ENCODE measurements at places on chromosomes 3 and 15.

GRCh38 chr3:71891483-71891882 is 106.5 kb upstream of the PROK2 start:
- DNase-seq, result no peak

- DNase-seq, result peak; percentile 58
Observed at GRCh38 chr15:73387507-73388255, 18.9 kb upstream of the HCN4 start.

- no peak for DNase-seq
Observed at GRCh38 chr3:117743993-117744392, 1034.4 kb downstream of the TUSC7 start.

- no peak for DNase-seq
Observed at GRCh38 chr3:122918576-122919290, 108.8 kb downstream of the SEMA5B start.

- DNase-seq, result no peak
Observed at GRCh38 chr3:144270100-144270499, 298.5 kb downstream of the DIPK2A start.

- peak; percentile 29 for DNase-seq
Observed at GRCh38 chr3:50674349-50675178, at the start of gene DOCK3. TSS of gene DOCK3 (plus strand) at chr3:50674927. CDS start at chr3:50675264, 337 bp downstream.

- no peak for DNase-seq
Observed at GRCh38 chr3:138344754-138345153, 3.6 kb upstream of the MRAS start.

GRCh38 chr3:131694376-131694775 is 191.6 kb upstream of the MRPL3 start:
- no peak for DNase-seq

- no peak for DNase-seq
Observed at GRCh38 chr15:60083318-60083717, 79.2 kb downstream of the FOXB1 start.

GRCh38 chr3:177603148-177603603 is 405.9 kb upstream of the TBL1XR1 start:
- no peak for DNase-seq

DNA sequence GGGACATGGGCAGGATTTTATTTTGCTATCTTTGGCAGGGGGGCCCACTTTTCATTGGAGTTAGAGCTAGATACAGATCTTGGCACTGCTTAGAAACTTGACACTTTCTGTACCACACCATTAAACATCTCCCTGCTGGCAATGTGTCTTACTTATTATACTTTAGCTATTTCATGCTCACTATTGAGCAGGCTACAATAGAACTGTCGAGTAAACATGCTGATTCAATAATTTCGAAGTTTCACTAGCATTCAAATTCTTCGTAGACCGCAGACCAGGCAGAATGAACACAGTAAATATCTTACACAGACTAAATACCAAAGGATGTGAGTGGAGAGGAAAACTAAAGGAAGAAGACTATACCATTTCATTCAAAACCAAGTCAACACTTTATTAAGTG is 180.8 kb downstream of the UNC13C start:
- no peak for DNase-seq

DNA sequence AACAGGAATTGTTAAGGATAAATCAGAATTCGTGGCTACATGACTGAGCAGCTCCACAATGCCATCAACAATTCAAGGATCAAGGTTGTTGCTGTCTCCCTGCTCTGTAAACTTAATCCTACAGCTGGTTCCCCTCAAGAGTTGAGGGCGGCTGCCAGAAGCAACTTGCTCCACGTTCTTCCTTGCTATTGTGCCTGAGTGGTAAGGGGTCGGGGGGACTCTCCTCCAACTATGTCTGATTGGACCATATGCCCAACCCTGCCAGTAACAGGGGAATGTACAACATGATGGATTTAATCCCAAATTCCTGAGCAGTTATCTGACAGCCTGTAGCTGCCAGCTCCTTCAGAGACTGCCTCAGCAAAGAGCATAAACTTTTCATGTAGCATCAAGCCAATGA is 37.9 kb upstream of the MECOM start:
- no peak for DNase-seq

GRCh38 chr15:63531586-63531985 is 27.2 kb downstream of the USP3 start:
- DNase-seq, result no peak

DNA sequence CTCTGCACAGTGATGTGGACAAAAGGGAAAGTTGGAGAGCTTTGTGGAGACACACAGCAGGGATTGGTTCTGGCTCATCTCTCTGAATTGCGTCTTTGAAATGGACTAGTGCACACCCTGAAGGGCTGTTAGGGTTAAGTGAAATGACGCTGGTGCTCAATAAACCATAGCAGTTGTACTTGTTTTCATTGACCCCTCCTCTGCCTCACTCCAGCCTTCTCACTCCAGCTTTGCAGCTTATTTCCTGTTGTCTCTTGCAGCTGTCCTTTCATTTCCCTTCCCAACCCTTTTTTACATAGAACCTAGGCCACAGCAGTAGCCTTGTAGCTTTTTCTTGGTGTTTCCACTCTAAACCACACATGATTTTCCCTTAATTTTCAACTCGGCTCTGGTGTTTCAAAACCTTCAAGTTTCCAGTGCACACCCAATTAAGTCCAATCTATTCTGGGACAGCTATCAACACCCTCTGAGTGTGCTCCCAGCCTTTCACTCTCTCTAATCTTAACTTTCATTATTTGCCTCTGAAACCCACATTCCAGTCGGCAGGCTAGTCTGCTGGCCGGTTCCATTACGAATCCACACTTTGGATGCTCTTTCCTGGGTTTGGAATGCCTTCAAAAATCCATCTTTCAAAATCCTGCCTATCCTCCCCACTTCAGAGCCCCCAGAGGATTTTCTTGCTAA is 6.4 kb downstream of the C3orf52 start:
- peak; percentile 80 for DNase-seq

DNA sequence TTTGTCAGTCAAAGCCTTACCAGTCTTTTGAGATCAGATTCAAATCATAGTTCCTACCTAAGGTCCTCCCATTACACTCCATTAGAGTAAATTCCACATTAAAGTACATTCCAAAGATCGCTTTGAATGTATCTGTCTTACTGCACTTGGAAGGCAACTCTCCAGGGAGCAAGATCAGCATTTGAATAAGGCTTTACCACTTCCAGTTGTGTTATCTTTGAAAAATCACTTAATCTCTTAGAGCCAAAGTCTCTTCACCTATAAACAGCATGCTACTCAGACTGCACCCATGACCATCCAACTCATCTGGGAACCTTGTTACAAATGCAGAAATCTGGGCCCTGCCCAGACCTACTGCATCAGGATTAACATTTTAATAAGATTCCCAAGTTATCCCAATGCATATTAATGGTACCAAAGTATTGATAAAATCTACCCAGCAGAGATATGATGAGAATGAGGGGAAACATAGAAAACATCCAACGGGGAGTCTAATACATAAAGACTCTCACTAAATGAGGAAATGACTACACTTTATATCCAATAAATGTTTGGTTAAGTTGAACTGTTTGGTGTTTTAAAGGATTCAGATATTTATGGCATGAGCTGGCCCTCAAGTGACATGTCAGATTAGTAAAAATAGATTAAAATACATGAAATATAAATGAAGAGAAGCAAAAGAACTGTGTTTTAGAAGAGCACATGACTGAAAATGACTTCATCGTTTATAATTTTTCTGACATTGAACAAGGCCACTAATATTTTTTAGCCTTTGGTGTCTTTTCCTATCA is 75.9 kb downstream of the TNIK start:
- no peak for DNase-seq

- DNase-seq, result no peak
Observed at GRCh38 chr15:32723171-32723948, 5.6 kb downstream of the GREM1 start.

DNA sequence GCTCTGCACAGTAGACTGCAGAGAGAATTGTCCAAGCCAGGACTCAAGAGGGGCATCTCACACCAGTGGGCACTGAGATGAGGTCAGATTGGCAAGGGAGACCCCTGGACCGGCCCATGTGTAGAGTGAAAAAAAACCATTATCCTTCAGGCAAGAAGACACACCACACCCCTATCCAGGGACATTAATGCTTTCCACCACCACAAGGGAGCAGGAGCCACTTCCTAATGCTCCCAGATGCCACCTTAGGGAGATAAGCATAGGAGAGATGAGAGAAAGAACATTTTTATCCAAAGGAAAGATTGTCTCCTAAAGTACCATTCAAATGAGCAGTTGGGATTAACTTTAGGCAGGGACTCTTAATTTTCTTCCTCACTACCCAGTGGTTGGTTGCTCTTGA is 109.6 kb upstream of the PTX3 start:
- no peak for DNase-seq

DNA sequence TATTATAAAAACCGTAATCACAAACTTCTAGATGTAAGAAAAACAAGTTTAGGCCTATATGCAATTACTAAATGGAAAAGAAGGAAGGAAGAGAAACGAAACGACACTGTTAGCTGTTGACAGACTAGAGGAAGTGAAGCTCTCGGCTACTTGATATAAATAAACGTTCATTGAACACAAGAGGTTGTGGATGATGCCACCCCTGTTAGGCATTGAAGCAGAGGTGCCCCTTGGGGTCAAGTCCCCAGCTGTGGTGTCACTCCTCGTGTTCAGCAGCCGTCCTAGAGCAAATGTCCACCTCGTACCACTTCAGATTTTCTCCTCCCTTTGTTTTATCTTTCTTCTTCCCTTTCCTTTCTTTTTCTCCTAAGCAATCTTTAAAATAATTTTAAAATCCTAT is 146.5 kb upstream of the UBE2E1 start:
- DNase-seq, result no peak

DNA sequence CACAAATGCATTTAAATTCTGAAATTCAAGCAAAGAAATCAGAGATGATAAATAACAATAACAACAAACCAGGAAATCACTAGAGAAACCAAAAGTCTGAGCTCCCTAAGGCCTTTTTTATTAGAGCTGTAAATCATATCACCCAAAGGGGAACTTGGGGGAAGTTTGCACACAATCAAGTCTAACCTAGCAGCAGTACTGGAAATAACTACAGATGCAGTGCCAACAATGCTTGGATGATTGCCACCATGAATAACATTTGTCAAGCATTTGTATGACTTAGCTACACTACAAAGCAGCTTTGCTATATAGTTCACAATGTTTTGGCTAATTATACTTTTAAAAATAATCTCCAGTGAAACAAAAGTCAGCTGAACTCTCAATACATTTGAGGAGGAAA is 27.8 kb downstream of the SHQ1 start:
- peak; percentile 17 for DNase-seq

GRCh38 chr15:37361621-37362020 is 261.3 kb upstream of the MEIS2 start:
- no peak for DNase-seq

DNA sequence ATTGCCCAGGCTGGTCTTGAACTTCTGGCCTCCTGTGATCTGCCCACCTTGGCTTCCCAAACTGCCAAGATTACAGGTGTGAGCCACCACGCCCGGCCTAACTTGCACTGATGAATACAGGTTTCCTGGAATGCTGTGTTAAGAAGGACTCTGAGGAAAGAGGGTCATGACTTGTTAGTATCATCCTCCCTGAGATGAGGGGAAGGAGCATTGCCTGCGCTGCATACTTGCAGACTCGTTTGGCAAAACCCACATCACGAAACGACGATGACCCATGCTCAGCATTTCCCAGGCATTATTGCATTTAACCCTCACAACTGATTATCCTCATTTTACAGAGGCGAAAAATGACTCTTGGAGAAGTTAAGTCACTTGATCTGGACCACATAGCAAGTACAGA is 18.9 kb downstream of the COLQ start:
- no peak for DNase-seq
